GDM1 (cell line): ENCODE measurements at places on chromosomes 6 and 20.

- DNase-seq: no peak
These were observed 164.8 kb upstream of the BMP5 start for GRCh38 chr6:56040223-56040622.

- no peak for DNase-seq
These were observed 30.8 kb downstream of the FBXO5 start for GRCh38 chr6:152952045-152952444.

DNA sequence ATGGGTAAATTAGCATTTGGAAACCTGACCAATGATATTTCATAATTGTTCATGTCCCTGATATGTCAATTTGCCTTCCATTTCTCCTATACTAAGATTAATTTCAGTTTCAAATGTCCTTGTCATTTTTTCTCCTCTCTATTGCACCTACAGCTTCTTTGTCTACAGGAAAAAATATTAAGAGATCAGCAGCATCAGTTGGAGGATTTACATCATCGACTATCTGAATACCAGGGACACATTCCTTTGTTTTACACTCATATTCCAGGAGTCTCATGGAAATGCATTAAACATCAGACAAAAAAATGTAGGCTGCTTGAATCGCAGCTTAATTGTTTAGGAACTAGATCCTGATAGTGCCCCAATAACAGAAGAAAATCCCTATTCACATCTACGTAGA is 188.2 kb downstream of the PRKN start:
- no peak for DNase-seq

- no peak for DNase-seq
These were observed 571.8 kb downstream of the QKI start for GRCh38 chr6:163986313-163986712.

DNA sequence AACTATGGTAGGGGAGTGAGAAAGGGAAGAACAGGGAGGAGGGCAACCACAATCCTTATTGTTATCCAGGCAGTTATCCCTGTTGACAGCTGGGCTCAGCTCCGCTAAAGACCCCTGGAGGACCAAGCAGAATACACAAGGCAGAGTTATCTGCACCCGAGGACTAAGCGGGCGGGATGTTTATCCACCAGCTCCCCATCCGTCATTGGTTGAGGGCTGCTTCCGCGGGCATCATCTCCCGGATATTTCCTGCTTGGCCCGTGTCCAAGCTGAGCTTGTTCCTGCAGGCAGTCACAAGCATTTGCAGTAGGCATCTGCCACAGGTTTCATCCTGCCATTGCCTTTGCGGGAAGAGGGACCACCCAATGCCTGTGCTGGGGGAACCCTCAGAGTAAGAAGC is 102.1 kb downstream of the DLGAP4 start:
- no peak for DNase-seq
